ENCODE measurements at places on chromosomes 16 and 17.

GRCh38 chr17:61335845-61336655, 63.6 kb upstream of the TBX2 start:
- H3K36me3 ChIP-seq = no peaks in the 10 kb centered on the region
- no peak for DNase-seq
- H3K4me1 ChIP-seq = peaks cover 4% of the 10 kb centered on the region
- H3K27ac ChIP-seq = no peak overlapping the region
- H3K27me3 ChIP-seq = peaks cover 3% of the 10 kb centered on the region

- no peak overlapping the region for H3K4me3 ChIP-seq
- H3K36me3 ChIP-seq = no peaks in the 10 kb centered on the region
- H3K27me3 ChIP-seq = no peaks in the 10 kb centered on the region
- no peak overlapping the region for H3K27ac ChIP-seq
- no peak for DNase-seq
Observed at GRCh38 chr17:76188213-76189016, 47.4 kb upstream of the FOXJ1 start.

DNA sequence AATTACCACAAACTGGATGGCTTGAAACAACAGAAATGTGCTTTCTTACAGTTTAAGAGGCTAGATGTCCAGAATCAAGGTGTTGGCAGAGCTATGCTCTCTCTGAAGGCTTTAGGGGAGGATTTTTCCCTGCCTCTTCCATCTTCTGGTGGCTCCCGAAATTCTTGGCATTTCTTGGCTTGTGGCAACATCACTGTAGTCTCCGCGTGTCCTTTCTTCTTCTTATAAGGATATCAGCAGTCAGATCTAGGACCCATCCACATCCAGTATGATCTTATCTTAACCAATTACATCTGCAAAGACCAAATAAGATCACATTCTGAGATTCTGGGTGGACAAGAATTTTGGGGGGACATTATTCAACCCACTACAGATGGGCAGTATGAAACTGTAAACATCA, 119.2 kb upstream of the PMFBP1 start:
- peaks cover 2% of the 10 kb centered on the region for H3K4me1 ChIP-seq
- H3K27ac ChIP-seq = no peak overlapping the region
- no peaks in the 10 kb centered on the region for H3K36me3 ChIP-seq
- no peak for DNase-seq
- H3K4me3 ChIP-seq = no peak overlapping the region
- no peaks in the 10 kb centered on the region for H3K27me3 ChIP-seq

DNA sequence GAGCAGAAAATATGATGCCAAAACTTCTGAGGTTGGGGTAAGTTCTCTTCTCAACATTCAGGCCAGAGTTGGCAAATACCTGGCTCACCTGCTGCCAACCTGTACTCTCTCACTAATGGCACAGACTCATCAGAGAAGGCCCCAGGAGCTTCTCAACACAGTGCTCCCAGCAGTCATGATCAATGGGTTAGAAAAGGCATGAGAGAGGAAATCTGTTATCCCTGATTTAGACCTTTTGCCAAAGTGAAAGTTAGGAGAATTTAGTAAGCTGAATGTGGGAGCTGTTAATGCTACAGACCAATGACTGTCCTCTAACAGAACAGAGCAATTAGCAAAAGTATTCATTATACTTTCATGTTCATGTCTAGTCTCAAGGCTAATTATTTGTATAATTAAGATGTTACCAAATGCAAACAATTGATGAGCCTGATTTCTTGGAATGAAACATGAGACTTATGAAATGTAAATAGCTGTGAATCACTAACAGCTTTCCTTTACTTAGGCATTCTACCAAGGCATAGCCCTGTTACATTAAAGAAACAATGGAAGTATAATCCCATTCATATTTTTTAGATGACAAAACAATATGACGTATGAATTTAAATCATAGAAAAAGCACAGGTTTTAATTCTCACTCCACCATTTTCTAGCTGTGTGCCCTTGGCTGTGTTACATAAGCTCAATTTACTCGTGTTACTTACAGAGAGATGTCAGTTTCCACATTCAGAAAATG, 68.7 kb upstream of the MARCHF10 start:
- no peak for DNase-seq
- no peak overlapping the region for H3K4me3 ChIP-seq
- peaks cover 2% of the 10 kb centered on the region for H3K27me3 ChIP-seq
- H3K4me1 ChIP-seq = peaks cover 6% of the 10 kb centered on the region
- H3K36me3 ChIP-seq = no peaks in the 10 kb centered on the region

DNA sequence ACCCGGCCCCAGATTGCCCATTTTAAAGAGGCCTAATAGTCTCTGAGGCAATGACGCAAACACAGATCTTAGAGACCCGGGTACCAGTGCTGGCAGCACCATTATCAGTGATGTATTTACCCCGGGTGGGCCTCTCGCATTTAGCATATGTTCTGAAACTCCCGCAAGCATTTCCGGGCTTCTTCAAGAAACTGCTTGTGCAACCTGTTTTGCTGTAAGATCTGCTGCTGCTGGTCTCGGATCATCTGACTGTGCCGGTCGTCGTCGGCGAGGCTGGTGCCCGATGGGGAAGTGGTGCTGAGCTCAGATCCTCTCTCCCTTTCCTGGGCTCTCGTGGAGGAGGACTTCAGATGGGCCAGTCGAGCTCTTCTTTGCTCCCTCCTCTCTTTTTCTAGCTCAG, 12.5 kb downstream of the CEP295NL start:
- DNase-seq = no peak
- H3K36me3 ChIP-seq = no peaks in the 10 kb centered on the region
- H3K27me3 ChIP-seq = peaks cover 5% of the 10 kb centered on the region
- H3K4me1 ChIP-seq = peaks cover 30% of the 10 kb centered on the region

- peaks cover 8% of the 10 kb centered on the region for H3K27me3 ChIP-seq
- H3K4me3 ChIP-seq = no peak overlapping the region
- peaks cover 1% of the 10 kb centered on the region for H3K36me3 ChIP-seq
- H3K4me1 ChIP-seq = peaks cover 17% of the 10 kb centered on the region
- no peak for DNase-seq
- no peak overlapping the region for H3K27ac ChIP-seq
Observed at GRCh38 chr17:74252211-74252610, 21.8 kb upstream of the DNAI2 start.

DNA sequence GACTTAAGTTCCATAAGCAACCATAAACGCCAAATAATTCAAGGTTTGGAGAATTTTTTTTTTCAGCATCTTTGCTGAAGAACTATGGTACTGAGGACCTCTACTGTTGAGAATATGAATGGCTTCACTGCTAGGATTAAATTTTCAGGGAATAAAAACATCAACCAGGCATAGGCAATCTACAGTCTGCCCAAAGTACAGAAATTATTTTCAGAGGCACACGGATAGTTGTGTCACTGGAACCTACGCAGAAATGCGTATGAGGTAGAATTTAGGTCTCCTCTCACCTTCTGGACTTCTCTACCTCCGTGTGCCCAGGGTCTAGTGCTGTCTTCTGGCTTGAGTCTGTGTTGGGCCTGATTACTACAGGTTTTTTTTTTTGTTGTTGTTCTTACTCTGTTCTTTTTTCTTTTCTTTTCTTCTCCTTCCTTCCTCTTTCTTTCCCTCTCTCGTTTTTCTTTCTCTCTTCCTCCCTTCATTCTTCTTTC, 39.7 kb downstream of the NACA2 start:
- H3K4me3 ChIP-seq = no peak overlapping the region
- no peaks in the 10 kb centered on the region for H3K4me1 ChIP-seq
- no peak for DNase-seq
- no peak overlapping the region for H3K27ac ChIP-seq
- H3K36me3 ChIP-seq = no peaks in the 10 kb centered on the region
- H3K27me3 ChIP-seq = no peaks in the 10 kb centered on the region

DNA sequence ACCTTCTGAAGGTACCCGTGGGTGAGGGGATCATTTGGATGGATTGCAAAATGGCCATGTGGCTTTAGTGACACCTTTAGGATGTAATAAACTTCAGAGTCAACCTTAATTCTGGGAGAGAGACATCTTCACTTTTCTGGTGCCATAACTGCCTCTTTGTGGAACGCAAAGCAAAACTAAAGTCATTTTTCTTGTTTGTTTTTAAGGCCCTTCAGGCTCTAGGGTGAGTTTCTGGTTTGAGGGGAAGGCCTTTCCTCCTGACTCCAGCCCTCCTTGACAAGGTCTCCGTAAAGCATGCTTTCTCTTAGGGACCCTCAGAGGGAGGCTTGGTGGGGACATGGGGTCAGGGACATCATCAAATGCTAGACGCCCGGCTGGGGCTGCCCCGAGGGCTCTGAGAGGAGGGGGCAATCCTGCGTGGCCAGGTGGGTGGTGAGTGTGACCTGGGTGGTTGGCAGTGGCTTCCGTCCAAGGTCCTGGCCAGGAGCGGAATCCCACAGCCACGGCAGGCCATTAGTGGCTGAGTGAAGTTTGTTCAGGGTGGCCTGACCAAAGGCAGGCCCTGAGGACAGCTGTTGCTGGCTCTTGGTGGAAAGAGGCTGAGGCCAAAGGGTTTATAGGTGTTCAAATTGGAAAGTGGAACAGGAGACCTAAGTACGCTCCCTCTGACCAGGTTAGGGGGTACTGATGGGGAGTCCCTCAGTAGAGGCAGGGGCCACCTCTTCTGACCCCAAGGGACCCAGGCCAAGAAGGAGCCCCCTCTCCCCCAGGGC, 112.2 kb downstream of the METRNL start:
- no peak overlapping the region for H3K27ac ChIP-seq
- H3K36me3 ChIP-seq = peaks cover 15% of the 10 kb centered on the region
- H3K4me1 ChIP-seq = no peaks in the 10 kb centered on the region
- no peak for DNase-seq
- H3K4me3 ChIP-seq = no peak overlapping the region
- peaks cover 6% of the 10 kb centered on the region for H3K27me3 ChIP-seq

GRCh38 chr17:66906321-66907278, 57.9 kb upstream of the CACNG4 start:
- H3K27ac ChIP-seq = no peak overlapping the region
- H3K27me3 ChIP-seq = no peaks in the 10 kb centered on the region
- no peak overlapping the region for H3K4me3 ChIP-seq
- H3K4me1 ChIP-seq = peaks cover 8% of the 10 kb centered on the region
- H3K36me3 ChIP-seq = no peaks in the 10 kb centered on the region

- peaks cover 4% of the 10 kb centered on the region for H3K4me1 ChIP-seq
- no peak for DNase-seq
- H3K27ac ChIP-seq = no peak overlapping the region
- peaks cover 10% of the 10 kb centered on the region for H3K27me3 ChIP-seq
Observed at GRCh38 chr17:46832945-46833839, 14.7 kb upstream of the WNT3 start.

DNA sequence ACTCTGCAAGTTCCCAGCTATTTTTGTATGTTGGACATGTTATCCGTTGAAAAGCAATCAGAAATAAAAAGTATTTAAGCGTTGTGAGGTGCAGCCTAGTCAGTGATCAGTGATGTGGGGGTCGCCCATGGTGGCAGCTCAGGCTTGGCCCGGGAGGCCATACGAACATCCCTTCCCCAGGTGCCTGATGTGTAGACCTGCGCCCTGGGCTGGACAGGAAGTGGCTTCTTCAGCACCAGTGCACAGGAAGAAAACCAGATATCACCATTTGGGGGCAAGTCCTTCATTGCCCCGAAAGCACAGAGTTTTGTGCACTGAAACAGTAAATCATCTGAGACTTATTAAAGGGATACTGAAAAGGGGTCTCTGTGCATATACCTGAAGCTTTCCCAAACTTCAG, 98.9 kb downstream of the SOCS1 start:
- H3K4me3 ChIP-seq = no peak overlapping the region
- peaks cover 16% of the 10 kb centered on the region for H3K27me3 ChIP-seq
- DNase-seq = no peak
- H3K27ac ChIP-seq = peak overlapping the region; percentile 28
- no peaks in the 10 kb centered on the region for H3K36me3 ChIP-seq

GRCh38 chr16:87437327-87437726, 45.2 kb downstream of the MAP1LC3B start:
- H3K36me3 ChIP-seq = peaks cover 5% of the 10 kb centered on the region
- H3K27ac ChIP-seq = no peak overlapping the region

DNA sequence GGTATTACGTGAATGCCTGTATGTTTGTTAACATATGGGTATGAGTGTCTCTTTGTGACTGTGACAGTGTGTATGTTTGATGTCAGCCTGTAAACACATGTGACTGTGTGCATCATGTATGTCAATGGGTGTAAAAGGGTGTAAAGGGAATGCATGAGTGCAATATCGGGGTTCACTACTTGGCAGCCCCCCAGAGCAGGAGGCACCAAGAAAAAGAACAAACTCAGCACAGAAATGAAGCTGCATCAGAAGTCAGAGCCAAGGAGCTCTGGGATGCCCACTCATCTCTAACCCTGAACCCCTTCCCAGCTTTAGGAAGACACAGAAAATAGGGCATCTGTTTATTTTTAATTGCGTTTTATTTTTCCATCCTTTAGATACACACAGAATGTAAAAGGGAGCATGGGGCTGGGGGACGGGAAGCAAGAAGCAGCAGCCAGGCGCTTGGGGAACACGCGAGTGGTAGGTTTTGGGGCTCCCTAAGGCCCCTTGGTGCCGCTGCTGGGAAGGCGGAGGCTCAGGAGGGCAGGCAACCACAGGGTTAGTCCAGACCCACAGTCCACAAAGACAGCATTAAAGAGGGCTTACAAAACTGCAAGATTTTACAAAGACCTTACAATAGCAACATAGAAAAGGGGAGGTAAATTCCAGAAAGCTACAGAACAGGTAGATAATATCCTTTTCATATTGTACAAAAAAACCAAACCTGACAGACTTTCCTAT, 2.3 kb upstream of the HOXB6 start:
- H3K27me3 ChIP-seq = peaks cover 53% of the 10 kb centered on the region
- H3K4me3 ChIP-seq = no peak overlapping the region
- H3K36me3 ChIP-seq = no peaks in the 10 kb centered on the region
- H3K4me1 ChIP-seq = no peaks in the 10 kb centered on the region
- no peak overlapping the region for H3K27ac ChIP-seq

DNA sequence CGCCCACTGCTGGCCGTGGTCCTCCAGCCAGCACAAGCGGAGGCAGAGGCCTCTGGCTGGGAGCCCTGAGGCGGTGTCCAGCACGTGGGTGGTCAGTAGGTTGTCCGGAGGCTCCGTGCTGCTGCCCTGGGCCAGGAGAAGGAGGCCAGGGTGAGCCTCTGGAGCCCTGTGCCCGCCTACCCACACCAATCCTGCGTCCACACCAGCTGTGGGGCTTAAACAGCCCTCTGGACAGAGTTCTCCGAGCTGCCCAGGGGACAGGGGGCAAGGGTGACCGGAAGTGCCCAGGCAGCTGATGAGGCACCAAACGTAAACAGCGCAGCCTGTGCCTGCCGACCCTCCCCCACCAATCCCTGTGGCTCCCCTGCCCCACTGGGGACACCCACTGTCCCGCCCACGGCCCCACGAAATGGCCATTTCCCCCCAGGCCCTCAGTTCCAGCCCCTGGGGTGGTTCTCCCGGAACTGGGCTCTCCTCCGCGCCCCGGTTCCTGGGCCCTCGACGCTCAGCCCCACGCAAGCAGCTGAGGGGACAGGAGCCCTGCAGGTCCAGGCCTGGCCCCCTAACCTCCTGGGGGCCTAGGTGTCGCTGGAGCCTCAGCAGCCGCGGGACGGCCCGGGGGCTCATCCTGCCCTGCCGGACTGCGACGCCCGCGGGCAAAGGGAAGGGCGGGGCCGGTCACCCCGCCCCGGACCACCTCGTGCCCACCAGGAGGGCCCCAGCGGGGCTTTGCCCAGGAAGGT, 27.9 kb upstream of the DBNDD1 start:
- H3K27me3 ChIP-seq = peaks cover 4% of the 10 kb centered on the region
- H3K4me1 ChIP-seq = no peaks in the 10 kb centered on the region
- H3K27ac ChIP-seq = no peak overlapping the region
- DNase-seq = no peak
- peak overlapping the region; percentile 63 for H3K4me3 ChIP-seq
- no peaks in the 10 kb centered on the region for H3K36me3 ChIP-seq

All from glutamatergic neuron (in vitro differentiated cells).